Bronchial epithelial cell (primary cell): ENCODE measurements at places on chromosomes 6 and 20. TPM values are rescaled to one million over a fixed set of nuclear protein-coding genes. Genes with fewer than 3 reads are reported as not detected.
A peak's percentile ranks its signal among the peaks of the same experiment; 100 is the strongest.

ATP9A gene
- 22.7 and 26.3 TPM in 2 replicates for total RNA-seq

RBPJL gene
- not detected in 2 replicates for total RNA-seq

PEDS1 gene
- 9.7 and 16.9 TPM in 2 replicates for total RNA-seq

GUCA1A gene
- not detected in 2 replicates for total RNA-seq

C6orf163 gene
- 1.6 and 3.1 TPM in 2 replicates for total RNA-seq

TMEM239 gene
- not detected in 2 replicates for total RNA-seq

GPLD1 gene
- total RNA-seq, result 0.26 and 0.64 TPM in 2 replicates

EPPIN gene
- total RNA-seq, result not detected in 2 replicates

RMND1 gene
- total RNA-seq, result 25.0 and 51.6 TPM in 2 replicates

IDH3B gene
- 96.0 and 103 TPM in 2 replicates for total RNA-seq

- no peak for DNase-seq
Observed at GRCh38 chr6:165689699-165690098, 26.7 kb upstream of the PDE10A start.

DNA sequence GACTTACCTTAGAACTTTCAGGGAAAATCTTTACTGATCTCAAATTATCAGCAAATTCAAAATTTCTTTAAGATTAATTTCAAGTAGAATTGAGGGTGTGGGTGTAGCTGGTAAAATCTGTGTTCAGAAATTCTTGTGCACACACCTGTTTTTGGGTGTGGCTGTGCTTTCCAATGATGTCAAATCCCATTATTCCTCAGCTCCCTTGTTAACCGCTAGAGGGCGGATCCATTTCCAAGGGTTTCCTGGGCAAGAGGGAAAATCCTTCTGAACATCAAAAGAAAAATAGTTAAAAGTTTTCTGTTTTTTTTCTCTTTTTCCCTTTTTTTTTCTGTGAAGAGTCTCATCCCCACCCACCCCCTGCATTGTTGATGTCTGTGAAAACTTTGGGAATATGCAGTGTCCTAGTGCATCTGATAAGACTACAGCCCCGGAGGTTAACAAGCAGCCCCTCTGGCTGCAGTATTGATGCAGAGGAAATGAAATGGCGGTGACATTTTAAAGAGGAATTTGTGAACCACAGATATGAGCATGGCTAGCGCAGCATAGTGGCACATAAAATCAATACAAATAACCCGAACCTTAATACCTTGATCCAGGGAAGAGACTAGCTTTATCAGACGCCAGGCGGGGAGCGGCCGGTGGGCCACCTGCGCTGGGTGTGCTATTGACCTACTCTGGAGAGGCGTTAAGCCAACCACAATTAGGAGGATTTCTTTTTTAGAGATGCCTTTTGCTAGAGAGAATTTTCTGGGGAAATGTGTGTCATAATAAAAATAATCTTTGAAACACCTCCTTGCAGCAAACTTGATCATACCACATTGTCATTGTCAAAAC lies 130.9 kb downstream of the FOXA2 start:
- peak; percentile 61 for DNase-seq

- no peak for DNase-seq
Observed at GRCh38 chr6:130547723-130548122, 181.9 kb downstream of the TMEM200A start.

DNA sequence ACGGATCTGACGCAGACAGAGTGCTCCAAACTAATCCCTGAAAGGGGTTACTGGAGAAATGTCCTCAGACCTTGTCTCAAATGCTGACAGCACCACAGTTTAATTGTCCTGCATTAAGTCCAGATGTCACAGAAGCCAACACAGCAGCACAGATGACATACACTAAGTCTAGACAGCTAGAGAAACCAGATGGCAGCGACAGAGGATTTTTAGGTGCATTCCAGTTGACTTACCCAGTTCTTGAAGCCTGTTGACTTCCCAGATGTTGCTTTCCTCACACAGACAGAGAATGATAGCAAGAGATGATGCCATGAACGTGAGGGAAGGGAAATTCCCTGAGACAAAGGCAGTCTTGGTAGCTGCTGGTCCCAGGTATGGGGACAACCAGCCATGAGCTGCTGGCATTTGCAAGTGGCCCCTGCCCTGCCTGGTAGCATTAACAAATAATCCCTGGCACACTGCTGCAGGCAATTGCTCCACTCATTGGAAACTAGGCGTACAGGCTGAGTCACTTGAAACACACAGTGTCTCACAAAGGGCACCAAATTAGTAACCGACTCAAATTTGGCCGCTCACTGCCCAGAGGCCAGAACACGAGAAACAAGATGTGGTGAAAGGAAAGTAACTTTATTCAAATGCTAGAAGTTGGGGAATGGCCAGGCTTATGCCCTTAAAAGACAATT lies 52.2 kb downstream of the ADGB start:
- peak; percentile 13 for DNase-seq

- no peak for DNase-seq
Observed at GRCh38 chr20:48105526-48105925, 320.2 kb upstream of the SULF2 start.

DNA sequence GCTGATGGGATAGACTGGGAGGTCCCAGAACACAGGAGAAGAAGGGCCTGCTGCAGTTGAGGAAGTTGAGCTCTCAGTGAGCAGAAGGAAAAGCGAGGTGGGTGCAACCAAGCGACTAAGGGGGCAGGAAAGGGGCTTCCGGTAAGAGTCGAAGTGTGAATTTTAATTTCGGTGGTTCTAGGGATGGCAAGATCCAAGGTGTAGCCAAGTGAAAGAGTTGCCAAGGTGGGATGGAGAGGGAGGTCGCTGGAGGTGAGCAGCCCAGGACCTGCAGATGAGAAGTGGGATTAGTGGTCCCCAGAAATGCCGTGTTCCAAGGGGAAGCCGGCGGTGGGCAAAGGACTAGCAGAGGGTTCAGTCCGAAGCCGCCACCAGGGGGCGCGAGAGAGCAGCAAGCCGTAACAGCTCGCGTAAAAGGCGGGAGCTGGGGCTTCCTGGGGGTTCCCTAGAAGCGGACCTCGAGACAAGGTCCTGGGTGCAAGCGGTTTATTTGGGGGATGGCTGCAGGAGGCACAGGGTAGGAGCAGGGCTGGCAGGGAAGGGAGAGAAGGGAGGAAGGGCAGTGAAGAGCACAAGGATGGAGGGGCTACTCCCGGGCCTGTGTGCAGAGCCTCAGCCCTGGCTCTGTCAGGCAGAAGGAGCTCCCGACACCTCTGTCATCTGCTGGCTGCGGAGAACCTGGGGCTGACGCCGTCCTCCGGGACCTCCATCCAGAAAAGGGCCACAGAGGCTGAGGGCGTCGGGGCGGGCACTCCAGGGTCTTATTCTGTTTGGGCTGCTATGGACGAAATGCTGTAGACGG lies 103.6 kb downstream of the PAX1 start:
- DNase-seq, result no peak

DNA sequence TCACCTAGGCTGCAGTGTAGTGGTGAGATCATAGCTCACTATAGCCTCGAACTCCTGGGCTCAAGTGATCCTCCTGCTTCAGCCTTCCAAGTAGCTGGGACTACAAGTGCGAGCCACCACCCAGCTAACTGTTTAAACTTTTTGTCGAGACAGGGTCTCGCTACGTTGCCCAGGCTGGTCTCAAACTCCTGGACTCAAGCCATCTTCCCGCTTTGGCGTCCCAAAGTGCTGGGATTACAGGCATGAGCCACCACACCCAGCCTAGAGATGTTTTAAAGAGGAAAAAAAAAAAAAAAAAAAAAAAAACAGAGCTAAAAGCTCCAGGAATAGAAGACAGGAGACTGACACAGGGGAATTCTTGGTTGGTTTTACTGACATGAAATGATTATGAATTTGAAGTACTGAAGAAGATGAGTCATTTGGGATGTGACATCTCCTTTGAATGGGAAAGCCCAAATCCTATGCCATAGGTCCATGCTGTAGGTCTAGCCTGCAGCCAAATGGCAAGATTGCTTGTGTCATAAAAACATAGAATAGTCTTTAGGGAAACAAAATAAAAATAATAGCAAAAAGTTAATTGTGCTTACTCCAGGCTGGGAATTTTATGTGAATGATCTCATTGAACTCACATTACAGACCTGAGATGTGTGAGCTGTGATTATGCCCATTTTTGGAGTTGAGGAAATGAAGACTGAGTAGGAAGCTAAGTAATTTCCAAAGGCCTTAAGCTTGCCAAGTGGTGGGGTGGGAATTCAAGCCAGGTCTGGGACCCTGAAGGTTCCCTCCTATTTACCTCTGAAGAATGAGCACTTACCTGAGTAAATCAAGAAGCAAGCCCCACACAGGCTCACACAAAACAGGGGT lies 24.3 kb upstream of the NHSL1 start:
- peak; percentile 51 for DNase-seq

GRCh38 chr6:47047479-47048407 lies 5.6 kb upstream of the ADGRF1 start:
- DNase-seq, result peak; percentile 84

DNA sequence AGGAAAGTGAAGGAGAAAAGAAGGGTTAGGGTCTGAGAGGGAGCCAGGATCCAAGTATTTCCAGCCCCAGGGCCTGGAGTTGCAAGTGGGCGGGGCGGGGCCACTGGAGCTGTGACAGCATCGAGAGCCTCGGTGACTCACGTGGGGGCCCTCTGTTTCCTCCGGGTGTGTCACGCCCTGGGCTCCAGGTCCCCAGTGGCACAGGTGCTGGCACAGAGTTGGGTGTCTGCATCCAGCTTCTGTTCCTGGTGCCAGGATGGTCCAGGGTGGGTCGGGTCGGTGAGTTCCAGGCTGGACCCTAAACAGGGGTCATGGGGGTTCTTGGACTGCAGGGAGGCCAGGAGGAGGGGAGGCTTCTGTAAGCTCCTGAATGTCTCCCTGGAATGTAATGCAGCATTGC lies 16.7 kb downstream of the RAET1L start:
- peak; percentile 35 for DNase-seq

DNA sequence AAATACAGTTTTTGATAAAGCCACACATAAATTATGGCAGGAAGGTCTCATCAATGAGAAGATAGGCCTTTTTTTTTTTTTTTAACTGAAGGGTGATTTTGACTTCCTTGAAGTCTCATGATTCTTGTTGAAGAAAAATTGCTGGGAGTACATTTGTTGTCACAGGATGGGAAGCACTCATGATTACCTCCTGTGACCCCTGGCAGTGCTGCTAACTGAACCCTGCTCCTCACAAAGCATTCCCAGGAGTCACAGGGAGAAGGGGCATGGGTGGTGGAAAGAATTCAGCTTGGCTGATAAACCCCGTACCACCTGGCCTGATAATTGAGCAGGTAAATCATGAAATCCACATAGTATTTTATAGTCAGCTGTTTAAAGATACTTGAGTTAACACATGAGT lies 86.9 kb downstream of the CD109 start:
- no peak for DNase-seq
